Dermis microvascular lymphatic vessel endothelial cell (primary cell): ENCODE measurements at places on chromosomes 7 and 10.

- no peak for DNase-seq
Measured at GRCh38 chr10:78651287-78651686, 417.5 kb upstream of the ZMIZ1 start.

DNA sequence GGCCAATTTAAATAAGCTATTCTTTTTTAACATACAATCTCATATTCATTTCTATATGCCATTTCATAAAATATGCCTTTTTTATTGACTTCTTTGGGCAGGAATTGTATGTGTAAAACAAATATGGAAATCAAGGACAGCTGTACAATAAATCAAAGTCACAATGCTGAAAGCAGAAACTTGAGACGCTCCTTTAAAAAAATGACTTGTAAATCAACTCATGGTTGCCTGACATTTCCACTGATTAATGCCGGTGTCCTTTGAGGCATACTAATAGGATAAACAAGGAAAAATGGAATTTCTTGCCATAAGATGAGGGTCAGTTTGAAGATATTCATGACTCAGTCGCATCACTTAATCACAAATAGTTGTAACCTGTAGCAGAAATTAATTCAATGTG lies 247.4 kb upstream of the TEX47 start:
- DNase-seq, result no peak

GRCh38 chr7:129401967-129402860 lies 32.0 kb upstream of the STRIP2 start:
- DNase-seq, result no peak

DNA sequence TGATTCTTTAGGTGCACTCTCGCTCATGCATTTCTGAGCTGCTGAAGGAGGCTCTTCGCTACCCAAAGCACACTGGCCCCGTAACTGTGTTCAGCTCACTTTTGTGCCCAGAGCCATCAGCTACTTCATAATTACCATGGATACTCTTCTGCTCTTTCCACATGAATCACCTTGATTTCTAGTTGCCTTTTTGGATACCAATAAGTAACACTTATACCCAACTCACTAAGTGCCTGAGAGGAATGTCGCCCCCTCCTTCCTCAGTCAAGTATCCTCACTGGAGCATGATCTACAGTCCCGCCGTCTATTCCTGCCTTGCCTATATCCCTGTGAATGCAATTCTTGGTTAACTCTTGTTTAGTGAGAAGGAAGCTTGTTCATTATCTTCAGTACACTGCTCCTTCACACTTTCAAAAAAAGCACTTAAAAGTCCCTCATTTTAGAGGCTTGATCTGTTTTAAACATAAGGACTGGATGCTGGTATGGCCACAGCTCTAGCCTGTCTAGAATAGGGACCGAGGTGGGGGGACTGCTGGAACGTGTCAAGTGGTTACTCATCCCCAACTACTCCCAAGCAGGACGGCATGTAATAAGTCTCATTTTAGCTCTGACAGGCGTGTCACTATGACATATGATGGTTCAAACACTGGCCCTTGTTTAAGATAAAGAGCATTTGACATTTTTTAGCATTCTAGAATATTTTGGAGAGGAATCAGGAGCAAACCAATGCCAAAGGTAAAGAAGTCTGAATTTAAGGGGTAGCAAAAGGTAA lies 23.7 kb downstream of the SVIL start:
- DNase-seq, result no peak

- no peak for DNase-seq
Measured at GRCh38 chr10:7192061-7192460, 218.8 kb downstream of the SFMBT2 start.

DNA sequence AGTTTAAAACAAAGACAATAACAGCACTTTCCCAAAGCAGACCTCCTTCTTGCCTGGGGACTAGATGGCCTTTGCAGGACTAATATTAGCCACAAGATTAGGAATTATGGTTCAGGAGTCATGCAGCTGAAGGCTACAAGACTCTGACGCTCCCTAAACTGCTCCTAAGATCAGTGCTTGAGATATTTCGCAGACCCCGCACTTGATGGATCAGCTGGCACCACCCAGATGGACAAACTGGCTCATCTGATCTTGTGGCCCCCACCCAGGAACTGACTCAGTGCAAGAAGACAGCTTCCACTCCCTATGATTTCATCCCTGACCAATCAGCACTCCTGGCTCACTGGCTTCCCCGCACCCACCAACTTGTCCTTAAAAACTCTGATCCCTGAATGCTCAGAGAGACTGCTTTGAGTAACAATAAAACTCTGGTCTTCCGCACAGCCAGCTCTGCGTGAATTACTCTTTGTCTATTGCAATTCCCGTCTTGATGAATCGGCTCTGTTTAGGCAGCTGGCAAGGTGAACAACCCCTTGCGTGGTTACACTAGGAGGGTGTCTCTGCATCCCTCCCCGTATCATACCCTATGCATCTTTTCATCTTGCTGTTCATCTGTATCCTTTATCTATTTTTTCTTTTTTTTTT lies 26.9 kb upstream of the NRBF2 start:
- no peak for DNase-seq

DNA sequence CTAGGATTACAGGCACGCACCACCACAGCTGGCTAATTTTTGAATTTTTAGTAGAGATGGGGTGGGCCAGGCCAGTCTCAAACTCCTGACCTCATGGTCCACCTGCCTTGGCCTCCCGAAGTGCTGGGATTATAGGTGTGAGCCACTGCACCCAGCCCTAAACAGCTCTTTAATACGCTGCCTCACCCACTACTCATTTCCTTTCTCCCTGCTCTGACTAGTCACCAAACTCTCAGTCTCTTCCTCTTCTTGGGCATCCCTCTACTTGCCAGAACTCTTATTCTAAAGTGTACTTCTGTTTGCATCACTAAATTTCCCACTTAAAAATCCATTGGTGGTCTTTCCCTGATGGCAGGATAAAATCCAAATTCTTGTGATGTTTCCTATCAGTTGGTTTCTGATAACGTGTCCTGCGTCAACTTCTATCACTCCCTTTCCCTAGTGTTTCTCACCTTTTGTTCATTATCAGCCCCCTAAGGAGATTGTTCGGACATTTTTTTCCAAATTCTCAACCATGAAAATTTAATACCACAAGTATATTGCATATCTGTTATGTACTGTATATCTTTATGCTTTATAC lies 124.7 kb downstream of the CUBN start:
- DNase-seq, result no peak

DNA sequence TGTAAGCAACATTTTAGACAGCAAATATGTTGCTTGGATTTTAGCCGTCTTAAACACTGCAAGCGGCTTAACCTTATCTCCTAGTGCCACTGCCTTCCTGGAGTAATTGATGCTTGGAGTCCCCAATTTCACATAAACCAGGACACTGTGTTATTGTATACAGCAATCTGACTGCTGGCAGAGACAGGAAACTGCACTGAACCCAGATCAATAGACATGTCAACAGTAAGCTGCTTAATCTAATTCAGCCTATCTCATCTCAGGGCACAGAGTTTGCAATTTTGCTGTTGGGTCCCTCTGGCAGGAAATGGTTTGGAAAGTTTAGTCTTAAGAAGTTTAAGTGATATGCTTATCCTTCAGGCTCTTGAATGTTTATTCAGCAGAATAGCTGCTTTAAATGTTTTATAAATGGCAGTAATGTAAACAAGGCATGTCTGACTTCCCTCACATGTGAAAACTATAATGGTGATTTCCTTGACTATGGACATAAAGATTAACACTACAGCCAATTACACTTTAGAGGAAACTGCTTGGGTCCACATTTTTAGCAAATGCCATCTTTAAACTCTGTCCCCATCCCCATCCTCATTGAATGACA lies 598.6 kb downstream of the PARD3 start:
- DNase-seq, result no peak
